Trophoblast cell (in vitro differentiated cells and primary cell): ENCODE measurements at places on chromosomes 5 and 9.

GRCh38 chr5:108521011-108521700 lies 139.3 kb upstream of the FBXL17 start:
- DNase-seq = no peak

DNA sequence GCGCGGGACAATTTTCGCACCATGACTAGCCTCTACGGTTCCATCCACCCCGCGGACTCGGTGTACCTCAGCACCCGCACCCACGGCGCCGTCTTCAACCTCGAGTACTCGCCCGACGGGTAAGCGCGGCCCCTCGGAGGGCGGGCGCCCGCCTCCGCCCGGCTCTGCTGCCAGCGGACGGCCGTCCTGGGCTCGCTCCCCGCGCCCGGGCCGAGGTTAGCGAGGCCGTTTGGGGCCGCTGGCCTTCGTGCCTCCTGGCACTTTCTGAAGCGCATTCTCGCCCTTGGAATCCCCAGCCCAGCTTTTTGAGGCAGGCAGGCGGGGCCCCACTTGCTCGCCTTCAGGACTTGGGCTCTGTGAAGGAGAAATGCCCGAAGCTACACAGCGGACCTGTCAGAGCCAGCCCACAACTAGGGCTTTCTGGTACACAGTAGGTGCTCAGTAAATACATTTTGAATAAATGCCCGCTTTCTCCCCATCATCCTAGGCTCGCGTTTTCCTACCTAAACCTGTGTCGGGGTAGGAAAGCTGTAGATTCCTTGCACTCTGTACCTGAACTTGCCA lies 772 bp downstream of the DCAF10 start:
- peak; percentile 35 for DNase-seq

GRCh38 chr5:91271999-91272398 lies 111.1 kb downstream of the ARRDC3 start:
- DNase-seq = no peak

- DNase-seq = peak; percentile 58
Observed at GRCh38 chr5:165209101-165209727, 1703.8 kb downstream of the MAT2B start.

DNA sequence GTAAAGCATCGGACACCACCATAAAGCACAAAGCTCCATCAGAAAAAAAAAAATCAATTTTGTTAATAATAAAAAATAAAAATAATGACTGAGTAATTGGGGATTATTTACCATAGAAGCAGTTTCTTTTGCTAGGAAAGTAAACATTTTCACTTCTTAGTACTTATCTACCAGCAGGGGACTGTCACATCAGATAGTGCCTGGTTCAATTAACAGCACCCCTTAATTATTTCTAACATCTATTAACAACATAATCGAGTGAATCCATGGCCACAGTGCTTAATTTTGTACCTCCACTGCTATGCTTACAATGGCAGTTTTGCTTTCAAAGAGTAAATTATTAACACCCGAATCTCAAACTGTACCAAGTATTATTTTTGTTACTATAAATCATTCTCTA lies 221.7 kb downstream of the SMARCA2 start:
- DNase-seq = no peak

GRCh38 chr5:17925276-17925675 lies 291.0 kb downstream of the TAF11L14 start:
- no peak for DNase-seq

GRCh38 chr5:34857161-34857560 lies 18.2 kb downstream of the TTC23L start:
- no peak for DNase-seq

- no peak for DNase-seq
Observed at GRCh38 chr5:8581047-8581446, 712.1 kb downstream of the MTRR start.

DNA sequence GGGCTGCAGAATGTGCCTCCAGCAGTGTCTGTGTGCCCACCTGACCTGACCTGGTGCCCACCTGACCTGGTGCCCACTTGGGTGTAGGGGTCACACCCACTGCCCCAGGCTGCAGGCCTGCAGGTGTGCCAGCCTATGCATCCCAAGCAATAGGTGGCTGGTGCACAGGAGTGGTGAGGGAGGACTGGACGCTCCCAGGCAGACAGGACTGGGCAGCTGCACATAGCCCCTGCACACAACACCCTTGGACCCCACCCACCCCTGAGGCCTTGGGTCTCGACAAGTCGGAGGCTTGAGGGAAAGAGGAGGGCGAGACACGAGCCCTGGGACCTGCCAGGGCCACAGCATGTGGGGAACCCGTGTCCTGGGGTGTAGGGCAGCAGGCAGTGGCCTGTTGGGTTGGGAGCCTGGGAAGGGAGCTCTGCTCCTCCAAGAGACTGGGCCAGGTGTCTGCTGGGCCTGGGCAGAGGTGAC lies 10.8 kb upstream of the NRARP start:
- DNase-seq = no peak

DNA sequence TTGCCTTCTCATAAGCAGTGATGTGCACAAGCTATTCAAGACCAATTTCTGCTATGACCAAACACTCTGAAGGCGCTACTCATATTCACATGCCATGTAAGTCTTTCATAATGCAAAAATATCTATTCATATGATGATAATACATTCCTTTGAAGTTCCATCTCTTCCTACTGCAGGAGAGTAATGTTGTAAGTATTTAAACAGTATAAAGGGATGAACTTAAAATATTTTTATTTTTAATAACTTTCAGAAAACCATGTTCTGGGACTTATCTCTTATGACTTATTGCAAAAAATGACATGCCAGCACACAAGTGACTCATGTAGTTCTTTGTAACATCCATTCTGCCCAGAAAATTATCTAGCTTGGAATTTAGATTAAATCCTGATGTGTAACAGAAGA lies 376.4 kb downstream of the KCTD16 start:
- DNase-seq = peak; percentile 39

DNA sequence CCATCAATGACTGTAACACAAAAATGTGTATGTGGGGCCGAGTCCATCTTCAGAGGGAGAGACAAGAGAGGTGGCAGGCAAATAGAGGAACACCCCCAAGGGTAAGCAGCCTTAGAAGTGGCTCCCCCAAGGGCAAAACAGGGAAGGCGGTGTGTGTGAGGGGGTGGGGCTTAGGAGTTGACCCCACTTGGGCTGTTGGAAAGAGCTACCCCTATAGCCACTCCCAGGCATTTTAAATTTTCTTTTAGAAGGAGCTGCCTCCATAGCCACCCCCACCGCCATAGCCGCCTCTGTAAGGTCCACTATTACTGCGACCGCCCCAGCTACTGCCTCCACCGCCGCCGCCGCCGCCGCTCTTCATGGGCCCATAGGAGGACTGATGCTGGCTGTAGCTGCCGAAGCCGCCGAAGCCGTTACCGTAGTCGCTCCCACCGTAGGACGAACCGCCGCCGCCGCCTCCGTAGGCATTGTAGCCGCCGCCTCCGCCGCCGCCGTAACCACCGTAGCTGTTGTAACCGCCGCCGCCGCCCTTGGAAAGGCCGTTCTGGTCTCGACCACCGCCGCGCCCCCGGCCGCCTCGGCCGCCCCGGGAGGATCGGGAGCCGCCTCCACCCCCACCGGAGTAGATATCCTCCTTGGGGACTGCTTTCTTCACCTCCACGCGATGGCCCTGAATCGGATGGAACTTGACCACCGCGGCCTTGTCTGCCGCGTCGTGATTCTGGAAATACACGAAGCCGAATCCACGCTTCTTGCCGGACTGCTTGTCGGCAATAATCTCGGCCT lies 1.1 kb downstream of the HNRNPA0 start:
- DNase-seq = peak; percentile 55

DNA sequence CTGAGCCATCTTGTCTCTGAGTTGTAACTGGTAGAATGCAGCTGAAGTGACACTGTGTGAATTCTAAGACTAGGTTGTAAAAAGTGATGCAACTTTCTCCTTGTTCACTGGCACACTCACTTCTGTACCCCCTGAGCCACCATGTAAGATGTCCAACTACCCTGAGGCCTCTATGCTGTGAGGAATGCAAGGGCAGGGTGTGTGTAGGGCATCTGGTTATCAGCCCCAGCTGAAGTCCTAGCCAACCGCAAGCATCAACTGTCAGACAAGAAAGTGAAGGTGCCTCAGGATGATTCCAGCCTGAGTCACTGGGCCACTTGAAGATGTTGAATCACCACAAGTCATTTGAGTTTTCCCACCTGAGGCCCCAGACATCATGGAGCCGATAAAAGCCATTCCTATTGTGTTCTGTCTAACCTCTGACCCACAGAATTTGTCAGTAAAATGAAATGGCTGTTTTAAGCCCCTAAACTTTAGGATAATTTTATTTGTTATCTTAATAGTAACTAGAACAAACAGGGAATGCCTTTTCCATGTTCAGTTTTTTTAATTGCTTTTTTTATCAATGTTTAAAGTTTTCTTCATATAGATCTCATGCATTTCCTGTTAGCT lies 18.7 kb upstream of the RHOBTB3 start:
- peak; percentile 99 for DNase-seq

- peak; percentile 92 for DNase-seq
Observed at GRCh38 chr5:178786859-178787499, 56.5 kb upstream of the ZNF354A start.

DNA sequence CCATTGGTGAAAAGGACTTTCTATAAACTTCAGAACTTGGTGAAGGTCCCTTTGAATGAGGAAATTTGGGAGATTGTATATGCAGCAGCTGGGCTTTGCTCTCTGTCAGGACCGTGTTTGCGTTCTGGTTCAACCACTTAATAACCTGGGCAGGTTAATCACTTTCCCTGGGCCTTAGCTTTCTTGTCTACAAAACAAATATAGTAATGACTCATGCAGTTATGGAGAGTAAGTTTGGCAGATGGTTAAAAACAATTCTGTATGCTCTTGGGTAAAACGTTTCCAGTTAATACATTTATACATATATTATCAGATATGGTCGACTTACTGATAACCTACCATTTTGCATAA lies 197.0 kb downstream of the ARHGEF28 start:
- DNase-seq = no peak

DNA sequence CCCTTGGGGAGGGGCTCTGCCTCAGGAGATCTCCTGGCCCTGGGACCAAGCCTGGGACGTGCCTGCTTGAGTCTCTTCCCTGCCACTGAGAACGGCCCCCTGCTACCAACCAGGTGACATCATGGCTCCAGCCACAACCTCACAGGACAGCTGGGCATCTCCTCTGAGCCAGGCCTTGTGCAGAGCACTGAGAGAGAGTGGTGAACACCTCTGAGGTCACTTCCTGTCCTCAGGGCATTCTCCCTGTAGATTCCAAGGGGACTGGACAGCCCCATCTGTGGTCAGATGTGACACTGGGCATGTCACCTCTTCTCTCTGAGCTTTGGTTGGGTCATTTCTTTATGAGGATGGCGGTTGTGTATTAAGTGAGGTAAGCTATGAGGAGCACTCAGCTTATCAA lies 172.0 kb downstream of the MELK start:
- DNase-seq = no peak

DNA sequence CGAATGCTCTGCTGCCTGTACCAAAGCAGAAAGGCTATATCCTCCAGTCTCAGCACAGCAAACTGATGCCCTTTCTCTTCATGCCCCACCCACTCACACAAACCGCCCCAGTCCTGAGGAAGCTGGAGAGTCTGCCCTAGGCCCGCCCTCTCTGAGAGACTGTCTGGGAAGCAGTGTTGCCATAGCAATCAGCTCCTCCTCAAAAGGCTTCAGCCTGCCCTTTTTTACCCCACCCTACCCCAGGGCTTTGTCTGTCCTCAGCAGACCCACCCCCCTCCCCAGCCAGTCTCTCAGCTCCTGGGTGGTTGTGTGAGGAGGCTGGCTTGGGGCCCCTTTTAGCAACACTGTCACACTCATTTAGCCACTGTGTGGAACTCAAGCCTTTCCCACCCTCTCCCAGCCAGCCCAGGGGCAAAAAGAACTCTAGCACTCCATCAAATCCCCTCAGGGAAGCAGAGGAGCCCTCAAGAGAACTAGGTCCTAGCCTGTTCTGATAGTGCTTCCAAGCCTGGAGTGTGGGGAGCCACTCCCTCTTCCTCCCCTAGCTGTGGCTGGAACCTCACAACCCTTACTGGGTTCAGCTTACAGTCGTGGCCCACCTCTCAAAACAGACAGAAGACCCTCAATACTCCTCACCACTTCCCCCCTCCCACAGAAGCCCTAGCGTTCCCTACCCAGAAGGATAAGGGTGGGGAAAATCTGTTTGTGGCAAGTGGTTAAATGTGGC lies 1.4 kb downstream of the ATOSB start:
- peak; percentile 92 for DNase-seq

GRCh38 chr9:135214706-135215105 lies 127.2 kb downstream of the OLFM1 start:
- DNase-seq = no peak

- DNase-seq = no peak
Observed at GRCh38 chr5:6943197-6944112, 230.2 kb downstream of the TENT4A start.

- no peak for DNase-seq
Observed at GRCh38 chr5:14277385-14278320, 134.5 kb downstream of the TRIO start.

DNA sequence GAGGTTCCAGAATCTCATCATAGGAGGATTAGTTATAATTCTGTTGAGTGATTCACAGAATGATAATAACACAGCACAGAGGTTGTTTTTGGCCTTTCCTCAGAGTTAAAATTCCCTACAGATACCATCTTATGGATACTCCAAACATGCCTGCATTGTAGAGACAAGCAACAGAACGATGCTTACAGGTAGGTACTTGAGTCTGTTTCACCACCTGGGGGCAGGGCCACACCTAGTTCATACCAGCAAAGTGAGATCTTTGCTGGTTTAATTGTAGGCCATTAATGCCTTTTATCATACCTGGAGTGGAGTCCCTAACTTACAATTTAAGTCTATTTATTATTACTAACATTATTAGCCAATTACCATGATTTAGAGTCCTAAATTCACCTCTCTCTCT lies 416.5 kb upstream of the TLE4 start:
- peak; percentile 44 for DNase-seq

DNA sequence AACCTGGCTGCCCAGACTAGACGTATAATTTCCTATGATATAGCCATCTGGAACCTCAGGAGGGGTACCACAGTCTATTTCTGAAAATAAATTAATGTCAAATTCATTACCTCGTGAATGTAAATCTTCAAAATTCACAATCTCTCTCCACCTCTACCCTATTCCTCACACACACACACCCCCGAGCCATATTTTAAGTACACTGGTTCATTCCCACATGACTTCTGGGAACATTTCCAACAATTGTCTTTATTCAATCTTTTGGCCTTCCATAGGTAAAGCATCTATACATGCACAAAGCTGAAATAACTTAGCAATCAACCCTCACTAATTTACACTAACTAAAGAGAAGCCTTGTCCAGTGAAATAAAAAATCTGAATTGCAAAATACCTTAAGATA lies 32.7 kb downstream of the SUSD1 start:
- no peak for DNase-seq

DNA sequence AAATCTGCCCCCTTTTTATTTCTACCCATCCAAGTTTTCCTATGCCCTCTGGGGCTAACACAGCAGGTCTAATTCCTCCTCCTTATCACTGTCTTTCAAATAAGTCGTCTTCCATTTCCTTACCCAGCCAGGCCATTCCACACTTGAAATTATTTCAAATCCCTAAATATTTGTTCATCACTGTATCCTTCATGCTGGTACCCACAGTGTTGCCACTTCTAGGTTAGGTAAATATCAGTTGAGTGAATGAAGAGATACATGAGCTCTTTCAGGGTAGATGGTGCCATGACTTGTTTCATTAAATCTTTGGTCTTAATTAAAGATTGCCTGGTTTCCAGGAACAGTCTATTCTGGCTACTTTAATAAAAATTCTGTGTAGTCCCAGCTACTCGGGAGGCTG lies 35.6 kb upstream of the ADRA1B start:
- peak; percentile 87 for DNase-seq
